ENCODE measurements at places on chromosomes 6 and 20. TPM values are rescaled to one million over a fixed set of nuclear protein-coding genes. Genes with fewer than 3 reads are reported as not detected.
A peak's percentile ranks its signal among the peaks of the same experiment; 100 is the strongest.

The POFUT1 gene
- 32.5 TPM for polyA plus RNA-seq

The PROCR gene
- polyA plus RNA-seq, result 38.7 TPM

The CST7 gene
- not detected for polyA plus RNA-seq

DNA sequence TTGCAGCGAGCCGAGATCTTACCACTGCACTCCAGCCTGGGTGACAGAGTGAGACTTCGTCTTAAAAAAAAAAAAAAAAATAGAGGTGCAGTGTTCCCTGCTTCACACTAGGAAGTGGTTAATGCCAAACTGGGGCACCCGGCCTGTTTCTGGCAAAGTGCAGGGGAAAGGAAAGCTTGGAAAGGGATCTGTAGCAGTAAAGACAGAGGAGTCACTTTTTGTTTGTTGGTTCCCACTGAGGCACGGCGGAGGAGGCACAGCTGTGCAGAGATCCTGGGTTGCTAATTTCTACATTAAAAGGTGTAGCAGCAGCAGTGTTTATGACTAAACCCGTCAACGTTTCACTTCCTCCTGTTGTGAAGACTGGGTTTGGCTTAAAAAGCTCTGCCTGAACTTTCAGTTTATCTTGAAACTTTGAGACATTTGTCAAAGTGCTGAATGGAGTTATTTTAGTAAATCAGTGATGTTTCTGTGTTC is 125.6 kb downstream of the CARMIL1 start:
- peak; percentile 10 for DNase-seq

DNA sequence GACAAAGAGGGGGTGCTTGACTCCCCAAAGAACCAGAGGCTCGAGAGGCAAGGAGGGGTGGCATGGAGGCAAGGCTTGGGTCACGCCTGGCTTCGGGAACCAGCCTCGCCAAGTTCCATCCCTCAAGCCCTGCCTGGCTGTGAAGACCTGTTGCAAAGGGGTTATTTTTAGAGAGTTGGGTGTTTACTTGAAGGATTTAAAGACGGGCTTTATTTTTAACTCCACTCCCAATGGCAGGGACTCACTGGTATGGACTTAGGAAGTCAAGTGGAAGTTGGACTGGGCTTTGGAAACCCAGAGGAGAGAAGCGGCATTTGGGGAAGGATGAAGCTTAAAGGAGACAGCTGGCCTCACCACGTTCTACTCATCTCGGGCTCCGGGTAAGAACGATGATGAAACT is 43.1 kb downstream of the JPH2 start:
- no peak for DNase-seq

DNA sequence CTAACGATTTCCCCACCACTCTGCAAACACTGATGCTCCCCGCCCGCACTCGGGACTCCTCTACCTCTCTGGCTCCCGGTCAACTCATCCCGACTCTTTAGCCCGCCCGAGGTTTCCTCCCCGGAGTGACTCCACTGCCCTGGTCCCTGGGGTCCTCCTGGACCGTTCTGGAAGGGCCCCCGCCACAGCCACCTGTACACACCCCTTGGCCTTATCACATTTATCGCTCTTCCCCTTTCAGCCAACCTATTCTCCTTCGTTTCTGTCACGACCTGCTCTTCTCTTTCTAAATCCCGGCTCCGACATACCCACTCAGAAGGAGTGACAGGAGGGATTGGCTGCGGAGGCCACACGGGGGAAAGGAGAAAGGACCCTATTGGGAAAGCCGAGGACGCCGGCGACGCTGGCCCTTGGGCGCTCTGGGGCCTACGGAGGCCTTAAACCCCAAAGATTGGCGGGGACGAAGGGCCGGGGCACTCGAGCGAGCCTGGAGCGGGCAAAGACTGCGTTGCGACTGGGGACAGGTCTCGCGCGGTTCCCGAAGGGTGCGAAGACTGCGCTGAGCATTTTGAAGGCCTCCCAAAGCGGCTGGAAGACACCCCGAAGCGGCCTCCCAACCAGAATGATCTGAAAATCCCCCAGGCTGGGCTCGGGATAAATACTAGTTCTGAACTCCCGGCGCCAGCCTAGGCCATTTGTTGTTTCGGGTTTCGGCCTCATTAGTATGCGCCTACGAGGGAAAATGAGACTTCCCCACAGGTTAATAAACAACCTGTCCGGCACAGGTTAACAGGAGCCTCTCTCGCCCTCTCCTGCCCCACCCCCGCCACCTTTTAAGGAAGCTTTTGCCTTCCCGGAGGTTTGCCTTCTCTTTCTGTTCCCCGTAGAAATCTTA is 9.2 kb downstream of the SIM1 start:
- DNase-seq, result no peak
